AG04449 (cell line): ENCODE measurements at places on chromosomes 4 and X.

- DNase-seq, result no peak
Observed at GRCh38 chrX:51847463-51847862, 46.0 kb upstream of the MAGED1 start.

- DNase-seq, result no peak
Observed at GRCh38 chr4:19791422-19792123, 460.1 kb upstream of the SLIT2 start.

DNA sequence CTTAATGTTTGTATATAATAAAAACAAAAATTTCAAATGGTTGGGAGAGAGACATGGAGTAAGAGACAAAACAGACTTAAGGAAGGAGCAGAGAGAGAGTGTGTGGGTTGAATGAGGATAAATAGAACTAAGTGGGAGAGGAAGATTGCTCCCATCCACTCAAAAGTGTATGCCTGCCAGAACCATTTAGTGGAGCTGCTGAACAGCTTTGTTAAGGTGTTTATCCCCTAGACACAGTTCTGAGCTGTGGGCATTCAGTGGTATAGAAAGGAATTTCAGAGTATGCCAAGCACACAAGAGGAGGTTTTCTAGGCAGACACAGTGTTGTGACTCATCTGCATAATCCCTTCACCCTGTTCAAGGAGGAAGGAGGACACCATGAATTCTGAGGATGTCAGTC, 508.6 kb upstream of the EPHA5 start:
- DNase-seq, result no peak

- DNase-seq, result no peak
Observed at GRCh38 chr4:72991873-72992272, 77.6 kb downstream of the COX18 start.

DNA sequence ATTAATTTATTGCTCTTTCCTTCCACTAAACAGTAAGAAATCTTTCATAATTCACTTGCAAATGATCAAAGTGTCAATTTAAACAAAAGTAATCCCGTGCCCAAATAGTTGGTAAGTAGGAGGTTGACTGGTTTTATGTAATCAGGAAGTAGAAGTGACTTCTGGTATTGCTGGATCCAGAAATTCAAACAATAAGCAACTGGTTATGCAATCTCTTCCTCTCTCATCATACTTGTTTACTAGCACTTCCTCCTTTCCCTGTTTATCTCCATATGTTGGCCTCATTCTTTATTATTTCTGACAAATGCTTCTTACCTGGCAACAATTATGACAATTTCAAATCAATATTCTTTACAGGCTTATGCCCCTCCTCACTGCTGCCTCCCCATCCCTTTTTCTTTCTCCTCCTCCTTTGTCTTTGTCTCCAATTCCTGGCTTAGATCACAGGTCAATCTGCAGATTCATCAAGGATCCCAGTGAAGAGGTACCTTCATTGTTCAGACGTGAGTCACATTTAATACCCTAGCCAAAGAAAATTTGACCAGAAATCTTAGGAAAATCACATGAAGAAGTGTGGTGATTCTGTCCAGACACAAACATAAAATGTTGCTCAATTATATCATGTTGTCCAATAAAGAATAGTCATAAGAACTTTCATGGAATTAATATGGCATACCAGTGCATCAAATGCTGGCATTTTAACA, 323.2 kb upstream of the PCDH7 start:
- DNase-seq, result no peak

DNA sequence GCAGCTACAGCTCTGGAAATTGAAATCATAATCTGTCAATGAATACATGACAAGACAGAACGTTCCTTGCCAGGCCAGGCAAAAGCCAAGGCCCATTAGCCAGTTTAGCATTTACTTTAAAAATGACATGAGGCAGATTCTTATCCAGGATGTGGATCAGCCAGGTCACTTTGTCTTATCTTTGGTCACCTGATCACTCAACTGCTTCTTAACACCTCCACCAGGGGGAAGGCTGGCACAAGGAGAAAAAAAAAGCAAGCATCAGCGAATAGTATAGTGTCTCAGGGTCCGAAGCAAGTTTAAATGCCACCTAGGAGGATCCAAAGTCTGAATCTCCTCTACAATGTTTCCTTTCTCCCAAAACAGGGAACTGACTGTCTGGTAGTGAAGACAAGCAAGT, 18.8 kb downstream of the ATP1B4 start:
- no peak for DNase-seq

- DNase-seq, result no peak
Observed at GRCh38 chr4:151922306-151922705, 161.5 kb upstream of the GATB start.

GRCh38 chr4:182873289-182873688, 43.9 kb downstream of the DCTD start:
- no peak for DNase-seq

DNA sequence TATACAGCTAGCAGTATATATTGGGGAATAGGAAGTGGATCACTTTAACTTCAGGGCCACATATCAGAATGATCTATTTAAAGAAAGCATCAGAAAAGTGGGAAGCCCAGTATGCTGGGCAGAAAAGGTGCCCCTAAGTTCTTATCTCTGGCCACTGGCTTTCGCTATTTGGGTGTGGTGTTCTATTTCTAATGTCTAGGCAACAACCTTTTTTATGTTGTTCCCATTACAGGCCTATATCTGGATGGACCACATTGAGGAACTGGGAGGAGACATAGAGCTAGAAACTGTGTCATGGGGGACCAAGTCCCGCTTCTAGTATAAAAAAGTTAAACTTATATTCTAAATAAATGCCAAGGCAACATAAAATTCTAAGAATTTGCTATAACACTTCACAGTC, 935.6 kb downstream of the PDHA2 start:
- no peak for DNase-seq

GRCh38 chr4:142818031-142818430, 28.1 kb downstream of the INPP4B start:
- peak; percentile 10 for DNase-seq

- no peak for DNase-seq
Observed at GRCh38 chr4:182286931-182287330, 43.7 kb downstream of the TENM3 start.

DNA sequence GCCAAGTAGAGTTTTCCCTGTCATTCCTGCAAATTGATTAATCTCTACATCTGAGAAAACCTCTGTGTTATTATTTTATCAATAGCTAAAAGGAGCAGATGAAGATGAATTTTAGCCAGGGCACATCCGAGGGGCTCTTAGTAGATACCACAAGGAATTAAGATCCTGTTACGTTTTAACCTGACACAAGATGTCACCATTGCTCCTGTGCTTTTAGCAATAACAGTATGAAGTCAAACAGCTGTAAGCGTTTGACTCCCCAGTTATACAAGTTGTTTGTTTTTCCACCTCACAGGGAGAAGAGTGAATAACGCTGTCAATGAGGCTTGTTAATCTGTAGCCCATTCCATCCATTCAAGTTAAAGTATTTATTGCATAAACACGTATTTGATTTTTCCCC, 76.0 kb upstream of the AP1S2 start:
- DNase-seq, result no peak

DNA sequence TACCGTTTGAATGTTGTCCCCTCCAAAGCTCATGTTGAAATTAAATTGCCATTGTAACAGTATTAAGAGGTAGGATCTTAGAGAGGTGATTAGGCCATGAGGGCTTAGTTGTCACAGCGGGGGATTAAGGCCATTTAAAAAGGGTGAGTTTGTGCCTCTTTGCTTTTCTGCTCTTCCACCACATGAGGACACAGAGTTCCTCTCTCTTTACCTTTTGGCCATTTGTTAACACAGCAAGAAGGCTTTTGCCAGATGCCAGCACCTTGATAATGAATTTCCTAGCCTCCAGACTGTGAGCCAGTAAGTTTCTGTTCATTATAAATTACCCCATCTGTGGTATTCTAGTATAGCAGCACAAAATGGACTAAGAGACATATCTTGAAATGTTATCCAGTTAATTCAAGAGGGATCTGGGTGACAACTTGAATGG, 7.8 kb upstream of the HERC3 start:
- DNase-seq, result no peak

DNA sequence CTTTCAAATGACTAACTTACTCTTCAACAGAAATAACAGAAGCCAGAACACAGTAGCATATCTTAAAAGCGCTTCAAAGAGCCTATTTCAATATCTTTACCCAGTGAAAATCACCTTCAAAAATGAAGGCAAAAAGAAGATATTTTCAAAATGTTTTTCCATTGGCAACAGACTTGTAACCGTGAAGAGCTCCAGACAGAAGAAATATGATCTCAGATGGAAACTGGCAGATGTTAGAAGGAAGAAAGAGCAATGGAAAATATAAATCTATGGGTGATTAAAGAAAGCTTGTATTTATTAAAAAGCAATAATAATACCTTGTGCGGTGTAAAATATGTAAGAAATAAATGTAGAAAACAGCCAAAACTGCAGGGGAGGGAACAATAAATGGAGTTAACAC, 35.7 kb downstream of the PRKG2 start:
- no peak for DNase-seq

GRCh38 chr4:122742933-122743829, 10.7 kb downstream of the BBS12 start:
- DNase-seq, result no peak

DNA sequence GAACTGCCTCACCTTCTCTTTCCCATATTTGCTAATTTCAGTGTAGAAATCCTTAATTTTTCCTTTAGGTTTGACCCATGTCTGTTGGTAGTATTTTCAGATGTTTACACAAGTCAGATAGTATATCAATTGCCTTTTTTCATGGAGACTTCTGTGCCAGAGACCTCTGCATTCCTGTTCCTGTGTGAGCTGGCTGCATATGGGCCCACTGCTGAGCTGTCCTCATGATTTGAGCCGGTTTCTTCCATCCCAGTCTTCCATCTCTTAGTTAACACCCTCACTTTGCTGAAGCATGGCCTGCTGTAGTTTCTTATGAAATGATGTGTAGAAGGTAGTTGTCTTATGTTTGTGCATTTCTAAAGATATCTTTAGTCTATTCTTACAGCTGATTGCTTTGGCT, 40.0 kb downstream of the CDS1 start:
- DNase-seq, result no peak

- no peak for DNase-seq
Observed at GRCh38 chrX:134210465-134210864, 26.5 kb upstream of the CCDC160 start.

DNA sequence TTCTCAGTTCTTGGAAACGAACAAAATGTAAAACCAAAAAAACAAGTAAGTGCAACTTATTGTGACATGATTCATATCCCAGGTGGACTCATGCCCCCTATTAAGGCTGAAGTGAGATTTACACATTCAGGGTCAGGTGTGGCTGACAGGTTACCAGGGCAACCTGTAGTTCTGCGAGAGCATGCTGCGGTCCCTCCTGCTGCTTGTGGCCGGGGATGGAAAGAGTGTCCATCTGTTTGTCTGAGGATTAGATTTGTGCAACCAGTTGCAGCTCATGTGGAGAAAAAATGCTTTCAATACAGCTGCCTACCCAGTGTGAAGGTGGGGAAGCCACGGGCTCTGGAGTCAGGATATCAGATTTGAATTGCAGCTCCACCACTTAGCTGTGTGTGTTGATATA, 78.8 kb downstream of the FAM184B start:
- DNase-seq, result no peak

DNA sequence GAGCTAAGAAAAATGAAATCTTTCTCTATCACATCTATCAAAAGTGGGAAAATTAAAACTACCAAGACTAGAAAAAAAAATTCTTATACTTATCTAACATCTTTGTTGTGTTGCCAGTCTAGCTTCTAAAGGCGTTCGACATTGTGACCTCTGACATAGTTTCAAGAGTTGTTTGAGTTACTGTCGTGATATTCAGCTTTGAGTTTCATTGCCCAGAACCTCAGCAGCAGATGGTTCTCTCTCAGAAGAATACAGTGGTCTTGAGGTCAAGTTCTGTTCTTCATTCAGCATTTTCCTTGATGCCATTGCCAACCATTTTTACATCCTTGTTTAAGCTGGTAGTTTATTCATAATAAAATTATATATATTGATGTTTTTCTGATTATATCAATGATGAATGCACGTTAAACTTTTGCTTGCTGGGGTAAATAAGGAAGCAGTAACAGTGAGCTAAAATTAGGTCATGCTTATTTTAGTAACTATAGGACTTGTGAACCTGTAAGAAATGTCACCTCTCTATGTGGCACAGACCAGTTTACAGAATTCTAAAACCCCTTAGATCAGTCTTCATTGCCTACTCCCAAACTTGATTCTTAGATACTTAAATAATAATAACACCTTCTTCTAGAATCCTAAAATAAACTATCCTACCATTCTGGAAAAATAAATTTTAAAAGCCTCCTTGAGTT, 23.1 kb upstream of the SMIM31 start:
- no peak for DNase-seq

DNA sequence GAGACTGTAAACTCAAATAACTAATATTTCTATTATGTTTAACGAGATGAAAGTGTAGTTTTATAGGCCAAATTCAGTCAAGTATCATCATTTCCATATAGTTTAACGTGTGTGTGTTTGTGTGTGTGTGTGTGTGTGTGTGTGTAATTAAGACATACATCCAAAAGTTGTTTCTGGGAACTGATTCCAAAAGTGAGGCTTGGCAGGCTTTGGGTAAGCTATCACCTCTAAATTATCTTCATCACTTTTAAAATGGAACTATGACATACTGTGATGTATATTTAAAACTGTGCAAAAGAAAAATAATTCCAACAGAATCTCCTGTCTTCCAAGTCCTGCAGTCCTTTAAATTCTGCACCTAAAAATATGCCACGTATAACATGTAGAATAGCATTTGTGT, 19.1 kb upstream of the SLC25A4 start:
- no peak for DNase-seq

DNA sequence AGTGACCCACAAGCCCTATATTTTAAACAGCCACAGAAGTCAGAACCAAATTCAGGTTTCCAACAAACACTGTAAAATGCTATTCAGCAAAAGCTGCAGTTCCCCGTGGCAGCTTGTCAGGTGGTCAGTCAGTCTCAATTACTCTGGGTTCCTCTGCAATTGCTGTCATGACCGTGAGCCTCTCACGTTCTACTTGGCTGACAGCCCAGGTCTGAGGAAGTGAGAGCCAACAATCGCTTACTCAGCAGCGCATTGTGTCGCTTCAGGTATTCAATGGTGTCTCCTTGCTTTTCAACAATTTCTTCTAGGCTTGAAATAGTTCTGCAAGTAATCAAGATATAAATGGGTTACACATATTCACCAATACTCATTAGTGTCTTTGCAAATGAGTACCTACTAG, 25.8 kb downstream of the TRIM75 start:
- DNase-seq, result no peak

DNA sequence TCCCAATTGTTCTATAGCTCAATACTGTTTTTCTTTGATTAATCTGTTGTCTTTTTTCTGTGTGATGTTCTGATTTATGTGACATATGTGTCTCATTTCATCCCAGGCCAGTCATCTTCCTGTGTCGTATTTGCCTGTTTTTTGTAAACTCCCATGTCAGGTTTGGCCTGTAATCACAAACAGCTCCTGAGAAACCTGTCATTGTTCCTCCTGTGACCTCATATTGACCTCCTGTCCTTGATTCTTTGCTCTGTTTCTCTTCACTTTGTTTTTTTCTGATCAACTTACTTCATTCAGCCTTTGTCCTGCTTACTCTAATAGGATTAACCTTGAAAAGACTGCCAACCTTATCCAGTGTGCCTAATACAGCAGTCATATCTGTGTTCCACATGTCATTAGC, 438.3 kb downstream of the CFAP47 start:
- DNase-seq, result no peak

GRCh38 chrX:86148594-86148993, 343 bp downstream of the DACH2 start:
- DNase-seq, result no peak

- no peak for DNase-seq
Observed at GRCh38 chr4:1009542-1010394, 1.7 kb upstream of the FGFRL1 start.
